Lower lobe of right lung (tissue), 2 donors: ENCODE measurements at places on chromosomes 2 and 18. TPM values are rescaled to one million over a fixed set of nuclear protein-coding genes. Genes with fewer than 3 reads are reported as not detected.

The LYPD6B gene
- 2.0 TPM for total RNA-seq

- no peak overlapping the region for H3K27ac ChIP-seq
- H3K27me3 ChIP-seq: no peaks in the 10 kb centered on the region
- no peak for DNase-seq
- no peak overlapping the region for H3K4me3 ChIP-seq
Observed at GRCh38 chr18:42527766-42528165, 572.7 kb downstream of the PIK3C3 start.

- no peak overlapping the region for H3K27ac ChIP-seq
- H3K4me1 ChIP-seq: no peaks in the 10 kb centered on the region
- H3K36me3 ChIP-seq: no peaks in the 10 kb centered on the region
- DNase-seq: no peak
- no peak overlapping the region for H3K4me3 ChIP-seq
- no peaks in the 10 kb centered on the region for H3K27me3 ChIP-seq
Observed at GRCh38 chr2:169178804-169179390, 109.5 kb downstream of the DHRS9 start.

DNA sequence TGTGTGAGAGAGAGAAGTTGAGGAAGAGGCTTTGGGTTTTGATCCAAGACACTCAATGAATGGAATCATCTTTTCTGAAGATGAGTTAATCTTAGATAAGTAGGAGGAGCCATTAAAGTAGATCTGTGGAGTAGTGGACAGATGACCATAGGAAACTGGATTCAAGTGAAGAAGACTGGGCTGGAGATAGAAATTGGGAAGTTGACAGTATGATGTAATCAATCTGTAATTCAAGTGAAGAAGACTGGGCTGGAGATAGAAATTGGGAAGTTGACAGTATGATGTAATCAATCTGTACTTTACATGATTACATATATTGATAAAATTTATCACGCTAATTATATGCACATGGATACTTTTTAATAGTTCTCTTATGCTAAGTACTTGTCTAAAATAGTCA lies 92.8 kb downstream of the PHLPP1 start:
- H3K4me1 ChIP-seq: no peaks in the 10 kb centered on the region
- DNase-seq: no peak
- H3K27ac ChIP-seq: no peak overlapping the region
- no peaks in the 10 kb centered on the region for H3K36me3 ChIP-seq
- H3K4me3 ChIP-seq: no peak overlapping the region

DNA sequence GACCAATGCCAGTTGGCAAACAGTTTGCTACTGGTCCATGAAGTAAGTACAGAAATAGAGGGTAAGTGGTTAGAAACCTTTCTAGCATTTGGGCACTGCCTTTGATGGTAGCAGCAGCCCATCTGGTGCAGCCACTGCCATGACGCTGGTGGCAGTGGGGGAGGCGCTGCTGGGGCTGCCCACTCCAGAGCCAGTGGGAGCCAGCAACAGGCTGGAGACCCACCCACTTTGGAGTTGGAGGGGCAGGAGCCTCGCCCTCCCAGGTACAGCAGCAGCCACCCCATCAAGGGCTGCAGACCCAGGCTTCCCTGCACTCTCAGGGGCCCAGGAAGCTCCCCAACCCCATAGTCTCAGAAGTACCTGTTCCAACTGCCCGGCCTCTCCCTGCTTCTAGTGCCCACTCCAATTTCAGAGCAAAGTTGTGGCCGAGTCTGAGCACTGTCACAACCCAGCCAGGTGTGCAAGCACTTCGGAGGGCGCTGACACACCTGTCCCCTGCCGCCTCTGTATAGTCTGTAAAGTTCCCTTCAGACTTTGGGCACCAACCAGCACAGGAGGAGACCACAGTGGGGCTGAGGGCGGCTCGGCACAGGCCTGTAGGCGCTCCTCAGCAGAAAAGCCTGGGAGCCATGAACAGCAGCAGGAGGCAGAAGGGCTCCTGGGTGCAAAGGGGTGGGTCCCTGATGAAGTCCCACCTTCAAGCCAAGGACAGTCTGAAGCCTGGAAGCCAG lies 125.6 kb upstream of the CCDC150 start:
- H3K27me3 ChIP-seq: no peaks in the 10 kb centered on the region
- no peaks in the 10 kb centered on the region for H3K4me1 ChIP-seq
- no peak overlapping the region for H3K27ac ChIP-seq
- no peak overlapping the region for H3K4me3 ChIP-seq

GRCh38 chr2:219664944-219665343 lies 37.5 kb downstream of the SLC4A3 start:
- no peak overlapping the region for H3K27ac ChIP-seq
- DNase-seq: no peak
- no peaks in the 10 kb centered on the region for H3K36me3 ChIP-seq
- no peak overlapping the region for H3K4me3 ChIP-seq
- H3K27me3 ChIP-seq: no peaks in the 10 kb centered on the region
- no peaks in the 10 kb centered on the region for H3K4me1 ChIP-seq

The POTEC gene
- not detected for total RNA-seq

The DPP4 gene
- total RNA-seq: 24.5 TPM

The VSNL1 gene
- 1.6 TPM for total RNA-seq

- H3K4me1 ChIP-seq: no peaks in the 10 kb centered on the region
- no peak overlapping the region for H3K4me3 ChIP-seq
- no peak overlapping the region for H3K27ac ChIP-seq
- H3K27me3 ChIP-seq: no peaks in the 10 kb centered on the region
Observed at GRCh38 chr18:3541549-3542386, 91.8 kb downstream of the TGIF1 start.

DNA sequence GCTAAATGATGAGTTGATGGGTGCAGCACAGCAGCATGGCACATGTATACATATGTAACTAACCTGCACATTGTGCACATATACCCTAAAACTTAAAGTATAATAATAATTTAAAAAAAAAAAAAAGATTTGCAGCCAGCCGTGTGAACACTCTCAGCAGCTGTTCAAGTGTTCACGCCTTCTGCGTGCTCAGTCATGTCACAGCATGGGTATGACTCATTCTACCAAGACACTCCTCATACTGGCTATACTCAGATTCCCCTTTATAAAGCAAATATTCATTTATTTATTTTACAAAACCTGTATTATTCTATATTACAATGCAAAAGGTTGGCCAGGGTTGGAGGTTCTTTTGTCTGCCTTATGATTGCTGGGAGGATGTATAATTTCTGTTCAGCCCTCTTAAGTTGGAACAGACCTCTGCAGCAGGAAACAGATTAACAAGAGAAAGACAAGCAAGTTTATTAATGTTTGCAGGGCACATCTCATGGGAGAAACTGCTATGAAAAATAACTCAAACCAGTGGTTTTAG lies 1230.6 kb upstream of the CHAC2 start:
- H3K4me3 ChIP-seq: no peak overlapping the region
- no peak for DNase-seq

GRCh38 chr2:216477283-216478035 lies 21.2 kb upstream of the RPL37A start:
- H3K36me3 ChIP-seq: peaks cover 53% of the 10 kb centered on the region
- H3K4me1 ChIP-seq: no peaks in the 10 kb centered on the region
- no peak overlapping the region for H3K27ac ChIP-seq
- H3K4me3 ChIP-seq: no peak overlapping the region
- DNase-seq: no peak

DNA sequence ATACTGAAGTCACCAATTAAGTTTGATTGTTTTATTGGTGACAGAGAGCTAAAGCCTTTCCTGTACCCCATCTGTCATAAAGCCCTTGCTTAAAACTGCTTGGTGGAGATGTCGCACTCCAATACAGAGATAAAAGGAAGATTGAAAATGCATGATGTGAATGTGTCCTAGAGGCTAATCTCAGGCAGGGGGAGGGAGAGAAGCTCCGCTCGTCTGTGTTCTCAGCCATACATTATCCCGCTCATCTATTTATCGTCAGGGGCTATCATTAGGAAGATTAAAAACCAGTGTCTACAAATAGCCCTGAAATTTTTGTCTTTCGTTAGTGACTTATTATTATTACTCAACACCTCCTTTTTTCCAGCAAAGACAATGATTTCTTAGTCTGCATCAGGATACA lies 110.3 kb downstream of the CMPK2 start:
- H3K27ac ChIP-seq: no peak overlapping the region
- no peak overlapping the region for H3K4me3 ChIP-seq
- no peaks in the 10 kb centered on the region for H3K36me3 ChIP-seq
- H3K4me1 ChIP-seq: peaks cover 10% of the 10 kb centered on the region
- no peak for DNase-seq

The MAP4K3 gene
- 42.9 TPM for total RNA-seq

- no peaks in the 10 kb centered on the region for H3K27me3 ChIP-seq
- no peaks in the 10 kb centered on the region for H3K36me3 ChIP-seq
Observed at GRCh38 chr2:199409759-199410529, 47.8 kb downstream of the SATB2 start.

The IFIH1 gene
- 44.1 TPM for total RNA-seq

The RESP18 gene
- not detected for total RNA-seq

DNA sequence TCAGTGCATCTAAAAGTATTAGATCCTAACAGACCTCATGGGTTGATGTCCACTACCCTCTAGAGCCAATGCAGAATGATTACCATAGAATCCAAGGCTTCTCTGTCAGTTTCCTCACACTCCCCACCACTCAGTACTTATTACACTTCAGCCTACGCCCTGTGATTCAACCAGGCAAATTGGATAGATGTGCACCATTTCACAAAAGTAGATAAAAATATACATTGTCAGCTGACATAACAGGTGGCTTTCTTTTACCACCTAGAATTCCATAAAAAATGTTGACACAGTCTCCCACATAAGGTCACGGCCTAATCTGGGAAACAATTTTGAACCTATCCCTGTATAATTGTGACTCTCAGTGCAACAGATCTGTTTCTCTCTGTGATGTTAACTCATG lies 144.9 kb downstream of the CERS6 start:
- no peak for DNase-seq
- no peak overlapping the region for H3K4me3 ChIP-seq
- no peak overlapping the region for H3K27ac ChIP-seq
- no peaks in the 10 kb centered on the region for H3K4me1 ChIP-seq
- no peaks in the 10 kb centered on the region for H3K36me3 ChIP-seq

GRCh38 chr2:219967247-219968245 lies 340.1 kb downstream of the SLC4A3 start:
- H3K4me3 ChIP-seq: no peak overlapping the region
- H3K27ac ChIP-seq: no peak overlapping the region
- no peak for DNase-seq
- H3K4me1 ChIP-seq: no peaks in the 10 kb centered on the region
- H3K27me3 ChIP-seq: no peaks in the 10 kb centered on the region
- H3K36me3 ChIP-seq: no peaks in the 10 kb centered on the region

- no peaks in the 10 kb centered on the region for H3K36me3 ChIP-seq
- H3K4me1 ChIP-seq: peaks cover 24% of the 10 kb centered on the region
- DNase-seq: no peak
- peak overlapping the region; percentile 50 for H3K27ac ChIP-seq
- no peak overlapping the region for H3K4me3 ChIP-seq
- H3K27me3 ChIP-seq: no peaks in the 10 kb centered on the region
Observed at GRCh38 chr2:160583146-160583535, 89.5 kb upstream of the RBMS1 start.

- no peak for DNase-seq
- H3K4me1 ChIP-seq: peaks cover 8% of the 10 kb centered on the region
Observed at GRCh38 chr18:36675542-36675941, 153.3 kb downstream of the TPGS2 start.

DNA sequence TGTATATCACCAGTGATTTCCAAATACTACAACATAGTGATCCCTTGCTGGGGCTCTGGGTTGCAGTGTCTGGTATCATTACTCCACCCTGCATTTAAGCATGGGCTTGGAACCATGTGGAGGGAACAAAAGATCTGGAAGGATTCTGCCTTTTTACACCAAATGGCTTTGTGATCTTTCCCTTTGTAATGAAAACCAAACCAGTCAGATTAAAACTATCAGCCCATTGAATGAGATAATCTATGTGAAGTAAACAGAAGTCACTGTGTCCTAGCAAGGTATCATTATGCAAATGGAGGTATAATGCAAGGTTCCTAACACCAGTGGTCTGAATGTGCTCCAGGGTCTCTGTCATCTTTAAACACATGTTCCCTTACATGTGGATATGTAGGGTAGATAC lies 474.7 kb upstream of the TNP1 start:
- peaks cover 11% of the 10 kb centered on the region for H3K4me1 ChIP-seq
- H3K27me3 ChIP-seq: no peaks in the 10 kb centered on the region
- no peak for DNase-seq
- H3K27ac ChIP-seq: no peak overlapping the region
- no peak overlapping the region for H3K4me3 ChIP-seq

GRCh38 chr2:67268797-67269196 lies 128.3 kb upstream of the ETAA1 start:
- no peaks in the 10 kb centered on the region for H3K4me1 ChIP-seq
- H3K27me3 ChIP-seq: no peaks in the 10 kb centered on the region
- DNase-seq: no peak
- no peaks in the 10 kb centered on the region for H3K36me3 ChIP-seq
- no peak overlapping the region for H3K27ac ChIP-seq

DNA sequence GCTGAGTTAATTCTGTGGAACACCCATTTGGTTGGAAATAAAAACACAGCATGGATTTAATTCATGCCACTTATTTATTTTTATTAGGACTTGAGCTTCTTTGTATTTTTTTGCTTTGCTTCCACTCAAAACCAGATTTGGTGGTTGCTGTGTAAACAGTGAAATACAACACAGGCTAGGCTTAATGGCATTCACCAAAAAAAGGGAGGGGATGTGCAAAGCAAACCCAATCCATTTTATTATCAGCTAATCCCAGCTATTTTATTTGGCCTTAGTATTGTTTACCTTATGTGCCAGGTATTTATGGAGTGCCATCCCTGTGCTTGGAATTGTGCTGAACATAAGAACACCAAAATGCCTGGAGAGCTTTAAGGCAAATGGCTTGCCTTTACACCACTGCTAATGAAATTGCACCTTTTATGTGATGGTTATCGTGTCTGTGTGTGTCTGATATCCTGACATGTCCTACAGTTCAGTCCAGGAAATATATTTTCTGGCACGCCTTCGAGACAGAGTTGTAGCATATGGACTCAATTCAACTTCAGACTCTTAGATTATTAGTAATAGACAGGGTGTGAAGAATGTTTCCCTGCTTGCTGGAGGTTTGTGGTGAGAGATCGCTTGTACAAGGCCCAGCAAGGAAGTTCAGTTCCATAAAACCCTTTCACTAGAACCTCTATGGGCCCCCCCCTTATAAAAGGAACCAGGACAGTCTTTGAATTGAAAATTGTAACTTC lies 99.6 kb downstream of the PRPF40A start:
- no peak overlapping the region for H3K4me3 ChIP-seq
- H3K36me3 ChIP-seq: peaks cover 67% of the 10 kb centered on the region
- DNase-seq: no peak
- H3K27me3 ChIP-seq: no peaks in the 10 kb centered on the region
- H3K4me1 ChIP-seq: no peaks in the 10 kb centered on the region

GRCh38 chr2:114113518-114113917 lies 223.6 kb downstream of the ACTR3 start:
- H3K4me1 ChIP-seq: no peaks in the 10 kb centered on the region
- H3K4me3 ChIP-seq: no peak overlapping the region
- H3K27ac ChIP-seq: no peak overlapping the region
- no peak for DNase-seq
- no peaks in the 10 kb centered on the region for H3K27me3 ChIP-seq

- H3K4me3 ChIP-seq: no peak overlapping the region
- DNase-seq: no peak
- peak overlapping the region; percentile 72 for H3K27ac ChIP-seq
- peaks cover 8% of the 10 kb centered on the region for H3K36me3 ChIP-seq
- no peaks in the 10 kb centered on the region for H3K27me3 ChIP-seq
- H3K4me1 ChIP-seq: peaks cover 16% of the 10 kb centered on the region
Observed at GRCh38 chr2:100581277-100581612, 18.5 kb downstream of the PDCL3 start.
